ENCODE measurements at places on chromosomes 5 and 9.

DNA sequence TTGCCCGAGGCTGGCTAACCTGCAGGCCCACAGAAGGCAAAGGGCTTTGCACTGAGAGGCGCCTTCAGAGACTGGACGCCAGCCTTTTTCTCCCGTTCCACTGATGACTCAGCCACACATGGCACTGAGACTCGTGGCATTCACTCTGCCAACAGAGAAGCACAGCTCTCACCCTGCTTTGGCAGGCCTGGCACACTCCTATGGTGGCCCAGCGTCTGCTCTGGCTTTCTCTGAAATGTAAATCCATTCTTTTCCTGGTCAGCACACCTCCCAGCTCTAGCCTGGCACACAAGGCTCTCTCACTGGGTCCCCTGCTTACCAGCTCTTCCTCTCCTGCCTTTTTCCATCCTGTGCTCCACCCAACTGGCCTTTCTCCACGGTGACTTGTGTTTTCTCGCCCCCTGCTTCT, 5.9 kb upstream of the MELK start:
- peak; percentile 67 for ATAC-seq

DNA sequence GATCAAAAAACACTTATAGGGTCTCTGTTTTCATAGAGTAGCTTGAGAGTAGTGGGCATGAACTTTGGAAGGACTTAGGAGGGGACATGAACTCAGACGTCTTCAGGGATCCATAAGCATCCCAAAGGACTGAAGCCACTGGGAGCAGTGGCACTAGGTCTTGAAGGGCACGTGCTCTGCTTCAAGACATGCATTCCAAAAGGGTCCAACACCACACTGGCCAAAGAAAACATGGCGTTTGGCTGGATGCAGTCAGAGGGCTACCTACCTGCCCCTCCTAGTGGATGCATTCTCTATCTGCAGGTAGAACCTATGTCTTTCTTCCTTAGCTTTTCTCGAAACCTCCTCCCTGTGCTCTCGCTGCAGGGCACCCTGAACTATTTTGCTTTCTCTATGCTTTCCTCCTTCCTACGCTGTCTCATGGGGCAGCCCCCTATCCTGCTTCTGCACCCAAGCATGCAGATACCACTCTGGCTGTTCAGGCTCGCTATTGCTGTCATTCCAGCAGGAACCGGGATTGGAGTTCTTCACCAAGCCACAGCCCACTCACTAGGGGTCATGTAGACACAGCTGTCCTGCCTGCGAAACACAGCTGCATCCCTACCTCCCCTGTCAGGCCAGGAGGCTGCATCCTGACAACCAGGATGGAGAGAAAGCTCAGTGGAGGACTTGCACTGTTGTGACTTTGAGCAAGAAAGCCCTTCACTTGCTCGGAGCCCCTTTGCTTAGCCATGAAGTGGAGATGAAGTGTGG, 11.9 kb downstream of the FAM240B start:
- no peak for ATAC-seq

DNA sequence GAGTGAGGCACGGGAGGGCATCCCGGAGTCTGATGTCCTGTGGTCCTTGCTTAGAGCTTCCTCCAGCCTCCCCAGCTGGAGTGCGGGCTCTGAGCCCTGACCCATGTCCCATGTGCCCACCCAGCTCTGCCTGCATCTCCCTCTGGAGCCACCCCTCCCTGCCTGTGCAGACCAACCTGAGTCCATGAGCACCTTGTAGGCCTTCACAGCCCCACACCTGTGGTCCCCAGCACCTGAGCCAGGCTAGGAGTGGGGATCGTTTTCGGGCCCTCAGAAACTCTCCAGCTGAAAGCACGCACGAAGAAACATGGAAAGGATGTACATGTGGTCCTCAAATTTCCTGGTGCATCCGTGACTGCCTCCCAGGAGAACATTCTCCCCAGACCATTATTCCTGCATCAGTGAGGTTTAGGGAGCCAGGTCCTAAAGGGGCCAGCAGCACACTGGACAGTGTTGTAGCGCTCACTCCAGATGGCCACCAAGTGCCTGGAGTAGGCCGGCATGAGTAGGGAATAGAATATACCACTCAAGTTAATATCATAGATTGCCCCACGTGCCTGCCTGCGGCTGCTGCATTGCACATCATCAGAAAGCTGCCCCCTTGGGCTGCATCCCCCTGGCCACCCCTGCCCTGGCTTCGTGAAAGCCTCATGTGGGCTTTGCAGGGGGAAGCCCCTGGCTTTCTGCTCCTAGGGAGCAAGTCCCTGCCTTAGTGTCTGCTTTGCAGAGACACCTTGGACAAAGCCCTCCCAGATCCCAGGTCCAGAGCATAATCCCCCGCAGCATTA, 80.6 kb downstream of the WNK2 start:
- ATAC-seq, result no peak

DNA sequence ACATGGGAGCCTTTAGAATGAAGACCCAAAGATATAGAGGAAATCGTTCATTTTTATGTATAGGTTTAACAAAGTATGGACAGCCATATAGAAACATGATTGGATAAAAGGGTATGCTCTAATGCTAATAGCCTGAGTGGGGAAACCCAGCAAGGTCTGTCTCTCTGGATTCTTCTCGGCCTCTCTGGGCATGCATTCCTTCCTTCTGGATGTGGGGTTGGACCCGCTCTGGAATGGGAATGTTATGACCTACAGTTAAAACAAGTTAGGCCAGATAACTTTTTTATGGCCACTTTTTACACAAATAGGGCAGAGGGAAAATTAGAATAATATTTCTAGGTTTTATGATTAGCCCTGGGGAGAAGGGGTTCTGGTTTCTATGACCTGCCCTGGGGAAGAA, 103.2 kb downstream of the ARSB start:
- no peak for ATAC-seq

GRCh38 chr5:135025730-135026644, 8.0 kb downstream of the PITX1 start:
- ATAC-seq, result no peak

DNA sequence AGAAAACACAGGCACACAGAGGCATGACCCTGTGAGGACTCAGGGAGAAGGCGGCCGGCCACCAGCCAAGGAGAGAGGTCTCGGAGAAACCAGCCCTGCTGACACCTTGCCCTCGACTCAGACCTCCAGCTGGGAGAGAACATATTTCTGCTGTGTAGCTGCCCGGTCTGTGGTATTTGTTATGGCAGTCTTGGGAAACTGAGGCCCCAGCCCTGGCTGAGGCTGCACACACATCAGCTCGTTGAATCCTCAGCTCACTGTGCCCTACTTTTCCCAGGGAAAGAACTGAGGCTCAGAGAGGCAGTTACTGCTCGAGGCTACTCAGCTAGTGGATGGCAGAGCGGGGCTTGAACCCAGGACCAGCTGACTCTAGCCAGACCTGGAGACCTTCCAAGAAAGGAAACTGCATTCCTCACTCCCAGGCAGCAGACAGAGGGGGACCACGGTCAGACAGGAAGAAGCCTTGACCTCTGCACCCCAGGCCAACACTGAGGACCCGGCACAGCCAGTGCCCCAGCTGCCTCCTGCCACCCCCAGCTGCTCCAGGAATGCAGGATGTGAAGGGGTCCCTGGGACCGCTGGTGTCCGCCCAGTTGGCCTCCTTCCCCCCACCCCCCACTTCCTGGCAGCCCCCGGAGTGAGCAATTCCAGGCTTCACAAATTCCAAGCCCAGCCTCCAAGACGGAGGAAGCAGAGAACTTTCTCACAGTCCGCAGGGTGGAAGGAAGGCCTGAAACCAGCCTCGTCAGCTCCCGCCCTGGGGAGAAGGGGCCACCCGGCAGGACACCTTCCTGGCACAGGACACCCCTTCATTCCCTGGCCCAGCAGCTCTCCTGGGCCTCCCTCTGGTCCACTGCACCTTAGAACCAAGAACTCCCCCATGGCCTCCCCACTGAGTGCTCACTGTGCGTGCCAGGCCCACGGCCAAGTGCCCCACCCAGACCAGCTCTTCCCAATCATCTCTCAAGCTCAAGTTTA, 69.9 kb downstream of the LRSAM1 start:
- ATAC-seq, result no peak

DNA sequence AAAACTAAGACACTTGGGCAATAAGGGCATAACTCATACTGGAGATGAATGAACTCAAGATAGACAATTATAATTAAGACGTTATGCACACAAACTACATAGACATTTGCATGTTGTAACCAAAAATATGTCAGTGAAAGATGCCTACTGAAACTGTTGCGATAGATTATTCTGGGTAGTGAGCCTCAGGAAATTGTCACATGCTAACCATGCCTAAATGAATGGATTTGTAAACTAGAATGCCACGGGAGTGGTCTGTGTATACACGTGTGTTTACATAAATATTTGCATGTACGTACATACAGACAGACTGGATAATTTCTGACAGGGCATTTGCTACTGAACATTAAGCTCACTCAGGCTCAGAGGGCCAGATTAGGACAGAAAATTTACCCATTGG, 1.2 kb downstream of the NIPSNAP3B start:
- peak; percentile 69 for ATAC-seq

DNA sequence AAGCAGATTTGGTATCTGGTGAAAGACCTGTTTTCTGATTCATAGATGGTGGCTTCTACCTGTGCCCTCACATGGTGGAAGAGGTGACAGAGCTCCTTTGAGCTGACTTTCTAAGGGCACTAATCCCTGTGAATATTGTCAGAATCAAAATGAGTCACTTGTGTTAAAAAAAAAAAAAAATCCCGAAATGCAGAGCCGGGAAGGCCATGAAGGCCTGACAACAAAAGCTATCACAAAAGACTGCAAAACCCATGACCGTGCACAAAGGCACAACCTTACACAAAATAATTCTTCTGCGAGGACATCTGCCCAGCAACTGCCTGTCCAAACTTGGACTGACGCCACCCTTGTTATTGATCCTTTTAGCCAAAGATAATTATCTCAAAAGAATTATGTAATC, 19.6 kb upstream of the UBTD2 start:
- ATAC-seq, result peak; percentile 93

- ATAC-seq, result no peak
These were observed 207.5 kb downstream of the COMMD10 start for GRCh38 chr5:116292321-116292720.

- no peak for ATAC-seq
These were observed 245.8 kb upstream of the PCSK5 start for GRCh38 chr9:75644649-75645048.
